ENCODE measurements at places on chromosomes 2 and 18.

- no peak for DNase-seq
Measured at GRCh38 chr2:233208382-233209116, 42.9 kb upstream of the ATG16L1 start.

- DNase-seq = no peak
Measured at GRCh38 chr2:48444404-48444803, 85.5 kb upstream of the STON1 start.

DNA sequence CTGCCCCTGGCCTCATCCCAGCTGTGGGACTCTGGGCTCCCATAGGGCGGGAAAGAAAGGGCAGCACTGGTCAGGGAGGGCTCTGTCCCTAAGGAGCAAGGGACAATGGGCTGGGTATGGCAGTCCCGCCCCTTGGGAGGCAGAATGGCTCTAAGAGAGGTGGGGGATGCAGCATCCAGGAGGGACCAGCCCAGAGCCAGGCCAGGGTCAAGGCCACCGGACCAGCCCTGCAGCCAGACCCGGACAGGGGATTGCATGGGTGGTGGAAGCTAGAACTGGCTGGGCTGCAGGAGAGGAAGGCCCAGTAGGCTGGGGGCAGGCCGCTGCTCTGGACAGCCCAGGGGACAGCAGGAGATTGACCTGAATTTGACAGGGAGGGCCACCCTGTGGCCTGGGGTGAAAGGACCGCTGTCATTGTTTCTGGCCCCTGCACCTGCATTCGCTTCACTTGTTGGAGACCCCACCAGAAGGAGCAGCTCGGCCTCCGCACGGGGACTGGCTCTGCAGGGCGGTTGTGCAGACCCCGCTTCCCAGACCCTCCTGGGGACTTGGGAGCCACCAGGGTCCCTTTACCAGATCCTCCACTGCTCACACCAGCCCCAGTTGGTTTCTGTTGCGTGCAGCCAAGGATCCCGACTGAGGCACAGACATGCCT lies 14.6 kb downstream of the RAMP1 start:
- no peak for DNase-seq

GRCh38 chr2:68167186-68167585 lies 9.5 kb downstream of the PNO1 start:
- DNase-seq = no peak

- DNase-seq = no peak
Measured at GRCh38 chr2:108403494-108403893, 25.7 kb downstream of the SULT1C4 start.

- DNase-seq = no peak
Measured at GRCh38 chr2:64932371-64933216, 56.6 kb upstream of the SLC1A4 start.

DNA sequence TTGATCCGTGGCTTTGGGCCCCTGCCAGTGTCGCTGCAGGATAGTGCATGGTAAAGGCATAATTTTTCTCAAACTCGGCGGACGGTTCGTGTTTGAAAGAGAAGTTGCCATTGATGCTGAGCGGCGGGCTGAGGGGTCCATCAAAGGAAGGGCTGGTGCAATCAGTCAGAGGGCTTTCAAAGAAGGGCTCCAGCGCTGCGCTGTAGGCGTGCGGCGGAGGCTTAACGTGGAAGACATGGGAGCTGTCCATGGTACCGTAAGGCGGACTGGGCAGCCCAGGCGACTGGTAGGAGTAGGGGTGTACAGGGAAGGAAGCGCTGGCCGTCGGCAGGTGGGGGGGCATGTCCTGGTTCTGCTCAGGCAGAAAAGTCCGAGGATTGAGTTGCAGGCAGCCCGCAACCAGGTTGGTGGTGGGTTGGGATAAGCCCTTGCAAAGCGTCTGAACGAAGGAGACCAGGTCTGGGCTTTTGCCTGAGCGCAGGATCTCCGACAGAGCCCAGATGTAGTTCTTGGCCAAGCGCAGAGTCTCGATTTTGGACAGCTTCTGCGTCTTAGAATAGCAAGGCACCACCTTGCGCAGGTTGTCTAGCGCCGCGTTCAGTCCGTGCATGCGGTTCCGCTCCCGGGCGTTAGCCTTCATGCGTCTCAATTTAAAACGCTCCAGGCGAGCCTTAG lies 2.3 kb downstream of the NEUROD1 start:
- DNase-seq = no peak
